ENCODE measurements at places on chromosomes 12 and 14.

DNA sequence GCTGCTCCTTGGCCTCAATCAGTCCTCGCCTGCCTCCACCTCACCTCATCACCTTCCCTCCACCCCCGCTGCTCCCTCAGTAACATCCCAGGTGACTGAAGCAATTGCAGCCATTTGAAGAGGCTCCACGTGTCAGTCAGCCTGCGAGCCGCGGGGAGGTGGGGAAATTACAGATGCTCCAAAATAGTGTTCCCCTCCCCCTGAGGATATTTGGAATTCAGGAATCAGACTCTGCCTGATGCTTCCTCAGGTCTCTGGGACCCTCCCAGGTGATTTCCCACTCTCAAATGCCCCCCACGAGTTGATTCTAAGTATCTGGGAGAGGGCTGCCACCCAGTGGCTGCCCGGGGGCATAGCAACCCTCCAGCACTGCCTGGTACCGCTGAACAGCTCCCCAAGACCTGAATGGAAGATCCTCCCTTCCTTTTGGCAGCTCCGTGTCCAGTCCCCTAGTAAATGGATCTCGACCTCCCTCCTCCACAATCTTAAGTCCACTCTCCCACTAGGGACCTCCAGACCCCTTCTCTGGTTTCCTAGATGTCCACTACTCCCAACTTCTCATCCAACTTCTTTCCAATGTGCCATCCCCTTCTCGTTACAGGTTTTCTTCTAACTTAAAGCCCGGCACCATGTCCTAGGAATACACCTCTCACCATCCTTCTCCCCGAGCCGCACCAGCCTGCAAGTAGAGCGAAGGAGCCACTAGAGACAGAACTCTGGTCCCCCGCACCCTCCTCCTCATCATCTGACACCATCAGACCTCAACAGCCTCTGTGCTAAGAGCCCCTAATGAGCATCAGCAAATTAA, 1.4 kb upstream of the ASIC1 start:
- DNase-seq: peak; percentile 31

DNA sequence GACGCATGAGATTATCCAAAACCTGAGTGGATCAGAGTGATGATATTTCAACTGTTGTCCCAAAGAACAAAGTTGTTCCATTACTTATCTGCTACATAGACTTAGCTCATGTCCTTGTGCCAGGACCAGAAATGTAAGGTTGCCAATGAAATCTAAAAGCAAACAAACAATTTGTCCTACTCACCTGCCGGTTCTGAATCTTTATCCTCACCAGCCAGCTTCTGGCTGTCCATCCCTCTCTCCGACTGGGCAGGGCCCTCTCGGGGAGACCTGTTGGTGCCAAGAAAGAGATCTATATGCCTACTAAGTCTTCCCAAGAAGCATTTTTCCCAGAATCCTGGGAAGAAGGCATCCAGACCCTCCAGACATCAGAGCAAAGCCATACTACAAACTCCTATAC, 5.5 kb downstream of the KMT2D start:
- DNase-seq: no peak

GRCh38 chr14:21536418-21537089, 10.4 kb upstream of the SALL2 start:
- DNase-seq: no peak

GRCh38 chr12:109836916-109837315, 3.7 kb upstream of the TRPV4 start:
- no peak for DNase-seq

GRCh38 chr14:89503431-89503996, 86.5 kb upstream of the FOXN3 start:
- DNase-seq: no peak

DNA sequence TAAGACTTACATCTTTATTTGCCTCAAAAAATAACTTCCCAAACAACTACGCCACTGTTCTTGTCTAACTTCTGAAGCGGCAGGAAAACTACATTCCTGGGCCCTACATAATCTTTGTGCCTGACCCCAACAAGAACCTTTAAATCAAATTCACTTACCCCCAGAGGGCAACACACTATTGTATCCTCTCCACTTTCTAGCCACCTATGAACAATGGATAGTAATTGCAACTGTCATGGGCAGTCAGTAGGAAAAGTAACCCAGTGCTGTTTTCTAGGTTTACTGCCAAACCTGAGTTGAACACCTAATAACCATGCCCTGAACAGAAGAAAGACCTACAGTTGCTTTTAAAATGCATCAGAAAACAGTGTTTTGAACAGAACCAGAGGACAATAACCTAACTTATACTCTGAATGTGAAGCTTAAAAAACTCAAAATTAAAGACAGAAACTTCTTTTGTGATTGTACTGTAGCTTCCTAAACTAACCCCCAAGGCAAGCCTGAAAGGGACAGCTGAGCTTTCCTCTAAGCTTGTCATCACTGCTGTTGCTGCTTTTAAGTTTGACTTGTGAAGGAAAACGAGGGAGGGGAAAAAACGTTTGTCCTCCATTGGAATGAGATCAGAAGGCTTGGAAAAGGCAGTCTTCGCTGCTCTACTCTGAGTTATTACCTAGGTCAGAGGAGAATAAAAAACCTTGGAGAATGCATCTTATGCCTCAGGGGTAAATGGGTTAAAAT, 195.7 kb downstream of the SOX5 start:
- DNase-seq: no peak

DNA sequence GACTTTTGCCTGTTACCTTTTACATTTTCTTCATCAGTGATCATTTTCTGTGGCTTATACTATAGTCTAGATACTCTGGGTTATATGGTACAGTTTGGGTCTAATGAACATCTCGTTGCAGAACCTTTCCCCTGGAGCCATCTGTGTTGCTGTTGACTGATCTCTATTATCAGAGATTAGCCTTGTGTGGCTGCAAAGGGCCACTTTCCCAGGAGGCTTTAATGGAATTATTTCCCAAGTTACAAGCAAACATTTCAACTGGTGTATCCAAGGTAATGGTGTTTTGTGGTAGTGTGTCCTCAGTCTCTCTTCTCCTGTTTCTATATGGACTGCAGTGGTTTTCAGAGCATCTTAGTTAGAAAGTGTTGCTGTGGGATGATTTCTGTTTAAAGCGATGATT, 25.9 kb downstream of the UTP20 start:
- no peak for DNase-seq

- DNase-seq: no peak
Observed at GRCh38 chr12:7100239-7100638, 8.0 kb upstream of the C1R start.

- DNase-seq: no peak
Observed at GRCh38 chr14:69049675-69050074, 70.6 kb upstream of the ACTN1 start.

DNA sequence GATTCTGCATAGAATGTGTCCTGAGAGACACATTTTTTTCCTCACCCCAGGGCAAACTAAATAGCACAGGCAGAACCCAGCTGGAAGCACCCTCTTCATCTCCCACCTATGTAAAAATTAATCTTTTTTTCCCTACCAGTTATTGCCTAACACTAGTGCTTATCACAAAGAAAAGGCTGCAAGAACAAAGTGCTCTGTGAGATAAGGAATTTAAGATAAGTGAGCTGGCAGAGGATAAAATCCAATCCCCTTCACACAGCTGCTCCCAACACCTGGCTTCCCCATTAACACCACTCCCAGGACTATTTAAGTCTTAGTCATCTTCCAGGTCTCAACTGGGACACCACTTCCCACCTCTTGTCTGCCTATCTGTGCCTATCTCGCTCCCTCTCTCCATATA, 75.2 kb downstream of the TTC9 start:
- DNase-seq: no peak

GRCh38 chr14:35741345-35742031, 67.6 kb downstream of the RALGAPA1 start:
- no peak for DNase-seq

DNA sequence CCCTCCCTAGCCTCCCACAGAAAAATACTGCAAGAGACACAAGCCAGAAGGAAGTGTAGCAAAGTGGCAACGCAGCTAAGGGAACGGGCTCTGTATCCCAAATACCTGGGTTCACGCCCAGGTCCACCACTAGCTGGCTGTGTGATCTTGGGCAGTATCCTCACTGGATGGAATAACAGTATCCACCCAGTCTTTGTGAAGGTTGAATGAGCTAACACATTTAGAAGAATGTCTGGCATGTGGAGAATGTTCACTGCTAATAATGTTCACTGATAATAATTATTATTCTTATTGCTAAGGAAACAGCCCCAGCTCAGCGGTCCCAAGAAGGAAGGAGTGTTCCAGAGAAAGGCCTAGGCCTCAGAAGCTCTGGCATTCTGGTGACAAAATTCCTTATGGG, 70.9 kb downstream of the VWF start:
- no peak for DNase-seq

DNA sequence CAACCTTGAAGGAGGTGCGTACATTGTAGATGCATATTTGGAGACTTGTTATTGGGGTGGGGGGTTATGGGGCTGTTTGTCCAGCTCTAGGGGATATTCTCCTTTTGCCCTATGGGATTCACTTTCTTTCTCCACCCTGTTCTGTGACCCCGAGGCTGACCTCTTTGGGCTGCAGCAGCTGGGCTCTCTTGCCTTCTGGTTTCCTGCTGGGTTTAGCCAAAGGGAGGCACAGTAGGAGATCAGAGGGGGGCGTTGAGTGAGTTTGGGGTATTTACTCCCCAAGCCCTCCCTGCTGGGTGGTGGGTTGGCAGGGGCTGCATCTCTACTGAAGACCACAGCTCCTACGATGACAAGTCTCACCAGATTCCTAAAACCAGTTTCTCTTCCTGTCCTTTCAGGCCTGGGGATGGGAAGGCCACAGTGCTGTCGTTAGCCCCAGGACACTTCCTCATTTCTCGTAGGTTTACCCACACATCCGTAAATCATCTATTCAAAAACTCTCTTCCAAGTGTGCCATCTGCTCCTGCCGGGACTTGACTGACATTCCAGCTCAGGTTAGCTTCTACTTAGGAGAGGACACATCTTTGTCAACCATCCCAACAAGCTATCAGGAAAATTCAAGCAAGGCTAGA, 127.1 kb downstream of the TMEM30B start:
- DNase-seq: no peak

DNA sequence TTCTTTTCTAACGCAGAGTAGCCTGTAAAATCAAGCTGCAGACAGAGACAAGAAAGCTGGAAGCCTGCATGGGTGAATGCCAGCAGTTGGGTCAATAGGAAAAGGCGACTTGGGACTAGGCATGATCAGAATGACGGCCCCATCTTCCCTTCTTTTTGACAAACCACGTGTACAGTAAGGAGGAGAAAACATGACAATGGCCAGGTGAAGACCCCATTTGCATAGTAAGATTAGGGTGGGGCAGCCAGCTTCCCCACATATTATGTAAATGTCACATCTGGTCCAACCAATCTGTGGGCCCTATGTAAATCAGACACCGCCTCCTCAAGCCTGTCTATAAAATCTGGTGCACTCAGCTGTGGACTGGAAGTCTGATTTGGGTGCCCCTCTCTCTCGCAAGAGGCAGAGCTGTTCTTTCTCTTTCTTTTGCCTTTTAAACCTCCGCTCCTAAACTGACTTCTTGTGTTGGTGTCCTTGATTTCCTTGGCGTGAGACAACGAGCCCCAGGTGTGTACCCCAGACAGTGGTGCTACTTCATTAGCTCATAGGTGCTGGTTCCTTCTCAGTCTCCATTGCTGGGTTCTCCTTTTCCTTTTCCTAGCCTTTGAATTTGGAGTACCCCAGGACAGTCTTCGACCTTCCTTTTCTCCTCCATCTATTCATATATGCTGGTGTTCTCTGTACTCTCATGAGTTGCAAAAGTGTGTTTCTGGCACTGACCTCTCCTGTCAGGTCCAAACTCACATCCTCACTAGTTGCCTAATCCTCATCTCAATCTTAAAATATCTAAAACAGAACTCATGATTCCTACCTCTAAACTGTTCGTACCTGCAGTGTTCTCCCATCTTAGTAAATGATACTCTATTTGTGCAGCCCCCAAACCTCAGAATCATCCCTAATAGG, 9.4 kb upstream of the DHRS7 start:
- DNase-seq: no peak

GRCh38 chr12:71021491-71021890, 101.0 kb upstream of the PTPRR start:
- DNase-seq: no peak

DNA sequence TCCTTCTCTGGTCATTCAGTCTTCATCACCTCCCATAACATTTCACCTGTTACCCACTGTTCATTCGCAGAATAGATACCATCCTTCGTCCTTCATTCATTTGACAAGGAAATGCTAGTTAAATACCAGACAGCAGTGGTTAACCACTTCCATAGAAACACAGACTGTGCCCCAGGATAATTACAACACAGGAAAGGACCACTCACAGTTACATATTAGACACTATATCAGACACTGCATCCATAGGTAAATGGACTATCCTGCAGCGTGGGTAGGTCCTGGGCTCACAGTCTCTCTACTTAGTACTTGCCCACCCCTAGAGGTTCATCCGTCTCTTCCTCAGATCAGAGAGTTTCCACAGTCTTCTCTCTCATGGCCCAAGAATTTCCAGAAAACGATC, 1044.6 kb downstream of the VRK1 start:
- no peak for DNase-seq

- DNase-seq: no peak
Observed at GRCh38 chr12:113862590-113863454, 103.3 kb downstream of the RBM19 start.

DNA sequence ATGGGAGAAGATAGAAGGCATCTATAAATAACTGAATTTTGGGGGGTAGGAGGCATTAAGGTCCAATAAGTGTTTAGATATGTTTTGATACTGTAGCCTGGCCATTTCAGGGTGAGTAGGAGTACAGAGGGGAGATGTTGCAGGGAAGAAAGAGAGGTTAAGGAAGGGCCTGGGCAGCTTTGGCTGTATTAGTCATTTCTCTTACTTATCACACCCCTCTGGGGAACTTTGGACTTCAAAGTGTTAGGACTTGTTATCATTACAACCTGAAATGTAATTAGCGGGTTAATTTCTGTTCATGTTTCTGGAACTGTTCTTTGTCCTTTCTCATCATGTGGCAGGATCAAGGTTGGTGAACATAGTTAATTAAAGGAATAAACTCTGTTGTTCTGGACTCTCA, 40.3 kb downstream of the SUSD6 start:
- no peak for DNase-seq

DNA sequence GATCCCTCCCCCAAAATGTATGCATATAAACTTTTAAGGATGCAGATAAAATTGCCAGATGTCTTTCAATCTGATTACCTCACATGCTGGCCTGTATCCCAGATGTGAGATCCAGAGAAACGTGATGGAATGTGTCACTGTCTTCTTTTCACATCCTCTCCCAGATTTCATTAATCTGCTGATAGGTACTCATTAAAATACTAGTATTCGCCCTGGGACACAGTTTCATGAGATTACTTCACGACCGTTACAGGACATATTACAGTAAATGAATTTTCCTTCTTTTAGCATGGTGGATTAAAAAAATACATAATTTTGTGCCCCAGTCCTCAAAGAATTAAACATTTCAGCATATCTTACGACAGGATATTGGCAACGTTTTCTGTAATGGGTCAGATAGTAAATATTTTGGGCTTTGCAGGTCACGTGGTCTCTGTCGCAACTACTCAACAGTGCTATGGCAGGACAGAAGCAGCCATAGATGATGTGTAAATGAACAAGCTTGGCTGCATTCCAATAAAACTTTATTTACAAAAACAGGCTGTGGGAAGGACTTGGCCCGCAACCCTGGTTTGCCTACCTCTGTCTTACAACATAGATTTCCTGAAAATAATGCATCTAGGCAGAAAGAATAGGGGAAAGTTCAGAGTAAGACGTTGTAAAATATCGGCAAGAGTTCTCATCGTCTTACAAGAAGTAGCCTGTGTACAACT, 156.0 kb upstream of the DIO3 start:
- DNase-seq: no peak
